ENCODE measurements at places on chromosomes 3 and 15.

GRCh38 chr3:99874237-99875002 lies 56.8 kb downstream of the CMSS1 start:
- DNase-seq: no peak

- DNase-seq: no peak
Observed at GRCh38 chr3:137525471-137525870, 238.6 kb upstream of the SOX14 start.

DNA sequence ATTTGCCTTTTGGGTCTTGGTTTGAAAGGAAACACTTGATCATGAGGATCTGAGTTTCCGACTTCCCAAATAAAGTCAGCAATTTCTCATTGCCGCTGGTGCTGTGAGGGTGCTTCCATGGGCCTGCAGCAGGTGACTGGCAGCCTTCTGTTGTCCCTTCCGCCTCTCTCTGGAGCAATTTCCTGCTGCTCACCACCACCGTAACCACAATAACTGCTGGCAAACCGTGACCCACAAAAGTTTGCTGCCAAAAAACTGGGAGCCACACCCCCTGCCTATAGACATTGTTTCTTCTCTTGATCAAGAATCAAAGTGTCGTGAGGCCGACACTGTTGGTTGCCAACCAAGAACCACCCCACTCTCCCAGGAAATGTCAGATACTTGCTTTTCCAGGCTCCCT lies 164.0 kb downstream of the NR2F2 start:
- DNase-seq: no peak

GRCh38 chr3:124995460-124995994 lies 60.3 kb downstream of the HEG1 start:
- peak; percentile 41 for DNase-seq

GRCh38 chr3:53775018-53775417 lies 71.2 kb downstream of the CHDH start:
- DNase-seq: no peak

- DNase-seq: no peak
Observed at GRCh38 chr3:24741506-24741905, 246.9 kb upstream of the THRB start.

GRCh38 chr15:29795610-29796009 lies 26.7 kb downstream of the TJP1 start:
- DNase-seq: no peak

GRCh38 chr3:53892286-53892637 lies 603 bp upstream of the SELENOK start:
- DNase-seq: no peak

GRCh38 chr15:60913900-60914299 lies 315.2 kb downstream of the RORA start:
- DNase-seq: no peak

GRCh38 chr15:72358650-72359171 lies 17.1 kb downstream of the HEXA start:
- DNase-seq: no peak

DNA sequence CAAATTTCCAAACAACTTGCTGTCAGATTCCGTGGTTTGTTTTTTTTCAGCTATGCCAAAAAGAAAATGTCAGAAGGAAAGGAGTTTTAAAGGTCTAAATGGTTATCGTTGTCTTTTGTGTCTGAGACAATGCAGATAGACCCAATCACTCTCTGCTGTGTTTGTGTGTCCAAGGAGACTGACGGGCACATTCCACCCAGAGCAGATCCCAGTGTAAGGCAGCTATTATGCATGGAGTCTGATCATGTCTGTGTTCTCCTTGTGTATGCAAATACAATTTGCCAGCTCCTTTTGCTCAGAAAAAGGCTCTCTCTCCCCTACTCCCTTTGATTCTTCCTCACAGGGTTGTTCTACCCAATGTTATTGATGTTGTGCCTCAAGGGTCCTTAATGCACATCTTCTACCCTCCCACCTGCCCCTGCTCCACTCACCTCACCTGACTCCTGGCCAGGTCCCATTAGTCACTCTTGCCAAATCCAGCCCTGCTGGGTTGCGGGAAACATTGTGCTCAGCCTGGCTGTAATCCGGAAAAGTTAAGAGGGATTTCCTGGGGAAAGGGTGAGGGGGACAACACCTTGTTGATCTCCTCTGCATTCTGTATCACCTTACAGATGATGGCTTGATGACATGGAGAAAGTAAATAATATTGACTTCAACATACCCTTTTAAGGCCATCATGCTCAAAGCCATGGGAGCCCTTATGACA lies 61.0 kb downstream of the OTOL1 start:
- DNase-seq: no peak

DNA sequence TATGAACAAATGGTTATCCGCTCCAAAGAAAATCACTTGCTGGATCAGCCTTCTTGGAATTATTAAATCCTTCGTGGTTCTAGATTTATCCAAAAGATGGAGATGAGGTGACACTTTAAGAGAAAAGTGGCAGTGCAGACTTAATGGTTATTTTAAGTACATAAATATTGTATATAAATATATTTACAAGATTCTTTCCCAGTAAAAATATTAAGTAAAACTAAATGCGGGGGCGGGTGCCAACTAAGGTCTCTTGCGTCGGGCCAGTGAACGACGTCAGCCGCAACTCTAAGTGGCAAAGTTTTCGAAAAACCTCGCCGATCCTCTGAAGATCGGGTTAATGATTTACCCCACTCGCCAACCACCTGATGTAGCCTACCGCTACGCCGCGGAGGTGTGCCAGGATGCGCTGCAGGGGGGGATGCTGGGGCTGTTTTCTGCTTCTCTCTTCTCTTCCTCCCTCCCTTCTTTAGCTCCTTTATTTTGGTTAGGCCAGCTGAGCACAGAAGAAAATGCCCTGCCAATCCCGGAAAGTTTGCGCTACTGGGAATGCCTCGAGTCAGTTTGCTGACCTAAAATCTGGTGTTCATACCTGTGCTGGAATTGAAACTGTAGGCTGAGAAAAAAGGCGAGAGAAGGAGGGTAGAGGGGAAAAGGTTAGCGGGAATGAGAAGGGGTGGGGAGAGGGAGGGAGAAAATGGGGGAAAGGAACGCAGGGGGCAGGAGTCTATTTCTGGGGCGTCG lies 7.6 kb upstream of the FOXB1 start:
- no peak for DNase-seq
